ENCODE measurements at places on chromosomes 16 and 17. TPM values are rescaled to one million over a fixed set of nuclear protein-coding genes. Genes with fewer than 3 reads are reported as not detected.

Gene TBC1D3C
- total RNA-seq: 0.18 TPM

Gene SLFN11
- total RNA-seq: 37.7 TPM

Gene SOX8
- 6.0 TPM for total RNA-seq

Gene ARHGAP27
- 16.8 TPM for total RNA-seq

Gene TNFRSF17
- not detected for total RNA-seq

Gene PRAC2
- 7.9 TPM for total RNA-seq

Gene ST6GALNAC2
- total RNA-seq: 1.5 TPM

Gene RNF112
- total RNA-seq: 4.8 TPM

Gene TBC1D3K
- not detected for total RNA-seq

Gene ADAM11
- total RNA-seq: 8.5 TPM

Gene CRHR1
- 0.36 TPM for total RNA-seq

Gene HSF5
- not detected for total RNA-seq

Gene CACNA1H
- 41.8 TPM for total RNA-seq

Gene ZFP3
- total RNA-seq: 0.96 TPM

Gene HEXIM2
- 7.7 TPM for total RNA-seq

Gene ZSCAN10
- total RNA-seq: 0.09 TPM

Gene TTLL6
- not detected for total RNA-seq

Gene ODAD4
- total RNA-seq: 1.7 TPM

Gene FBXW10
- total RNA-seq: 0.16 TPM

Gene KRT13
- 7.0 TPM for total RNA-seq

Gene DLX3
- total RNA-seq: 5.2 TPM

Gene CD300LB
- total RNA-seq: not detected

Gene TRIM72
- total RNA-seq: 0.04 TPM

Gene SLC6A2
- total RNA-seq: 0.18 TPM

Gene NT5M
- total RNA-seq: 7.1 TPM

Gene LITAFD
- total RNA-seq: not detected

Gene HSBP1
- 137 TPM for total RNA-seq

Gene PRDM7
- not detected for total RNA-seq

Gene SCNN1G
- total RNA-seq: not detected

Gene HSD17B1
- total RNA-seq: 2.2 TPM

Gene CCL14
- not detected for total RNA-seq

Gene KRT32
- total RNA-seq: not detected

Gene SLC47A2
- total RNA-seq: not detected

Gene TRIM16
- total RNA-seq: 35.9 TPM

Gene LRRC36
- total RNA-seq: 0.36 TPM

Gene KRTAP4-9
- total RNA-seq: not detected

Gene TMEM235
- 1.5 TPM for total RNA-seq

Gene SLFN14
- total RNA-seq: not detected

Gene TBC1D3I
- total RNA-seq: 0.80 TPM

Gene CA4
- not detected for total RNA-seq

Gene ABCC11
- total RNA-seq: 0.47 TPM

Gene HBM
- not detected for total RNA-seq

Gene PPP1R1B
- total RNA-seq: 0.75 TPM

Gene UTS2R
- 7.6 TPM for total RNA-seq

Measured in mesothelial cell of epicardium (in vitro differentiated cells).